ENCODE measurements at places on chromosomes 5 and 9. TPM values are rescaled to one million over a fixed set of nuclear protein-coding genes. Genes with fewer than 3 reads are reported as not detected.

CNTNAP3B gene
- 0.16 TPM for polyA plus RNA-seq

FAM120A gene
- polyA plus RNA-seq = 14.5 TPM

PRR16 gene
- polyA plus RNA-seq = not detected

PAXX gene
- polyA plus RNA-seq = 64.3 TPM

ARSB gene
- polyA plus RNA-seq = 4.5 TPM

PTGDS gene
- not detected for polyA plus RNA-seq

CRB2 gene
- polyA plus RNA-seq = not detected

C9orf50 gene
- not detected for polyA plus RNA-seq

DDX4 gene
- polyA plus RNA-seq = not detected

NACC2 gene
- polyA plus RNA-seq = 0.78 TPM

SLC1A3 gene
- polyA plus RNA-seq = not detected

IL4 gene
- polyA plus RNA-seq = not detected

SPINK13 gene
- not detected for polyA plus RNA-seq

SEMA5A gene
- polyA plus RNA-seq = not detected

ARL14EPL gene
- polyA plus RNA-seq = 0.69 TPM
